ENCODE measurements at places on chromosomes 6 and 20.

DNA sequence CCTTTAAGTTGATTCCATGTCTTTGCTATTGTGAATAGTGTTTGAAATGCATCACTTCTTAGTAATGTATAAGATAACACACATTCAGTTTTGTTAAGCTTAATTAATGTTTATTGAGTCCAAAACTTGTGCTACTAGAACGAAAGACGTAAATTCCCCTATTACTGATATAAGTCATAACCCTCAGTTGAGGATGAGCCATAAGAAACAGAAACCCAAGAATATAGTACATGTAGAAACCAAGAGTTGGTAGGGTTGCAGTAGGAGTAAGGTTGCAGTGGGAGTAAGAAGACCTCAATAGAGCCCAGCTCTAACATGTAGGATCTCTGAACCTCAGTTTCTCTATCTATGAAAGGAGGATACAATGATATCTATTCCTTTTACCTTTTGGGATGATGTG is 19.3 kb downstream of the CITED2 start:
- no peak for DNase-seq

DNA sequence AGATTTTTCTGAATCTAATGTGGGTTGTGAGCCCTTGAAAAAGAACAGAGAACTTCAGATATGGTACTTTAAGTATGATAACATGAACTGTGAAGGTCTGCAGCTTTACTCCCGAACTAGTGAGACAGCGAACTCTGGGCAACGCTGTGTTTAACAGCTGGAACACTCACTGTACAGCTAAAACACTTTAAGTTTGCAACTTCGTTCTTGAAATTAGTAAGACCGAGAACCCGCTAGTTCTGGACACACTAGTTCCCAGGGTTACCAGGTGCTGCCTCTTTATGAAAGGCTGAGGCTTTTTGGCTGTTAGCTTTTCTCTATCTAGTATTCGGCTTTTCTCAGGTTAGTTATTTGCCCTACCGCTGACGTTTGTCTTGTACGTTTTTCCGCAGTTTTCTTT is 52.9 kb downstream of the RIOK1 start:
- no peak for DNase-seq

DNA sequence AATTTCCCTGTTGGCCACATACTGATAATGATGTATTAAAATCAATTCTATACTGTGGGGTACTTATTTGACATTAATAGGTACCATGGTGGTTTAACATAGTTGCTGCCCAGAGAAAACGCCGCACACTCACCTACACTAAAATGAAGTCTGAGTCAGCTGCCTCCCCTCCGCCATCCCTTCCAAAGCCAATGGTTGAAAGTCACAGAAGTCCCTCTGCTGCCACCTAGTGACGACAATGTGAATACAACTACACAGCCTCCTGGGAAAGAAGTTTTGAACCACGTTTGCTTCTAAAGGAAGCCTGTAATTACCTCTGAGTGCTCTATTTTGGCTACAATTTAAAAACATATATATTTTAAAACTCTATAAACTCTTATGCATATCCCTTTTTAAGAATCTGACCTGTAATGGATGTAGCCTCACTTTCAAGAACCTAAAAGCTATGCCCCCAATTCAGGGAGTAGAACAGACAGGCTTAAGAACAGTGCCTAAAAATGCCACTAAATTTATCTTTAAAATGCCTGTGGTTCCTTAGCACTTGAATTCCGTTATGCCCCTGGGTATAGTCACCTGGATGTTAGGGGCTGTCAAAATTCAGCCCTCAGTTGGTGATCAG is 20.6 kb upstream of the ECI2 start:
- peak; percentile 73 for DNase-seq

- DNase-seq, result no peak
These were observed 1201.1 kb upstream of the GJE1 start for GRCh38 chr6:140931581-140931980.

- no peak for DNase-seq
These were observed 22.4 kb upstream of the TGM2 start for GRCh38 chr20:38187517-38187916.

DNA sequence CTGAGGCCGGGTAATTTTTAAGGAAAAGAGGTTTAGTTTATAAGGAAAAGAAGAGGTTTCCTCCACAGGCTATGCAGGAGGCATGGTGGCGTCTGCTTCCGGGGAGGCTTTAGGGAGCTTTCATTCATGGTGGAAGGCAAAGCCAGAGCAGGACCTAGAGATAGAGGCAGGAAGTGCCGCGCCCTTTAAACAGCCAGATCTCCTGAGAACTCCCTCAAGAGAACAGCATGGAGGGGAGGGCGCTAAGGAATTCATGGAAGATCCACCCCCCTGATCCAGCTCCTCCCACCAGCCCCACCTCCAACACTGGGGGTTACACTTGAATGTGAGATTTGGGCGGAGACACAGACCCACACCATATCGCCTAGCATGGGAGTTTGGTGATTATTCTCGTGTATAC is 13.9 kb upstream of the DACT2 start:
- DNase-seq, result no peak

GRCh38 chr6:26020329-26021000 is 57.9 kb downstream of the TRIM38 start:
- peak; percentile 94 for DNase-seq

- DNase-seq, result no peak
These were observed 263.4 kb upstream of the ECI2 start for GRCh38 chr6:4398791-4399190.

GRCh38 chr6:104771258-104771832 is 88.4 kb downstream of the HACE1 start:
- peak; percentile 39 for DNase-seq

DNA sequence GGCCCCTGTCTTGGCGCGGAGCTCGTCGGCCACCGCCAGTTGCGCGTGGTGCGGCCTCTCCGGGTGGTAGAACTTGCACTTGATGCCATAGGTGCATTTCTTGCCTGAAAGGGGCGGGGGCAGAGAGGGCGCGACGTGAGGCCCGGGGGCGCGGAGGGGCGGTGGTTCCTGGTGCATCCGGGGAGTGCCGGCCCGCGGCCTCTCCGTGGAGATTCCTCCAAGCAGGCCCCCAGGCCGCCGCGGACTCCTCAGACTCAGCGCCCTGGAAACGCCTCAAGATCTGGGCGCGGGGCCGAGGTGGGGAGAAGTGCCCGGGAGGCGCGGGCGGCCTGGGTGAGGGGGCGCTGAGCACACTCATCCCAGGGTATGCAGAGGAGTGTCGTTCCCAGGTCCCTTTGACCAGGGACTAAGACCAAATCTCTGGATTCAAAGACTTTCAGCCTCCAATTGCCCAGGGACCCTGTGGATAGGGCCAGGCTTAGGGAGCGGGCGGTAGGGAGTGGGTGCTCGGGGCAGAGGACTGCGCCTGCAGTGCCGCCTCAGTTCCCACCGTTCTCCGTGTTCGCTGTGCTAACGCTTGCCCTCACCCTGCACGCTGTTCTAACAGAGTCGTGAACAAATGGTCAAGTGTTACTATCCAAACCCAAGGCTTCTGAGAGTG is 33.3 kb downstream of the ZC3H12D start:
- no peak for DNase-seq

DNA sequence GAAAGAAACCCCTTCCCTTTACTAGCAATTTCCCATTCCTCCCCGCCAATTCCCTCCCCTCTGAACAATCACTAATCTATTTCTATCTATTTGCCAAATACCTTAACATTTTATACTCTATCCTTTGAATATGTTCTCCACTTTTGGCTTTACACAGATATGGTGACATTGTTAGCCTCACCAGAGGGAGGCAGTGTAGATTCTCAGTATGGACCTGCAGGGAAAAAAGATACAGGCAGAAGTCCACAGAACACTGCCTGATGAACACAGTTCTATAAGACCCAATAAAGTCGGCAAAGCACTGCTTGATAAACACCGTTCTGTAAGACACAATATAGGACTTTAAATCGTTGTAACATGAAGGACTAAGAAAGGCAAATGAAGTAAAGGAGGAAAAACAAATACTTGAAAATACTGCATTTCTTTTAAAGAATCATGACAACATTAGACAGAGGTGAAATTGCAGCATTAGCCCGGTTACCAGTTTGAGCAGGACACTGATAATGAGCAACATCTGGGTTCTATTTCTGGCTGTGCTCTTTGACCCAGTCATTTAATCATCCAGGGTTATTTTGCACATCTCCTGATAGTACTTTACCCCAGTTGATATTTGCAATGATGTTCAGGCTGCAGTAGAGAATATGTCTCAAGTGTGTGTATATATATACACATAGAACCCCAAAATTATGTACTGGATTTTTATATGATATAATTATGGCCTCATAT is 296.8 kb downstream of the UTRN start:
- no peak for DNase-seq

GRCh38 chr6:43308101-43308989 is at the start of gene CRIP3:
CRIP3 (minus strand) TSS chr6:43308826; CDS start chr6:43308792, 34 bp downstream.
- DNase-seq, result peak; percentile 36

GRCh38 chr20:18188434-18188833 is 50.8 kb downstream of the KAT14 start:
- no peak for DNase-seq

- DNase-seq, result no peak
These were observed 337.8 kb downstream of the FARS2 start for GRCh38 chr6:5599127-5599526.

DNA sequence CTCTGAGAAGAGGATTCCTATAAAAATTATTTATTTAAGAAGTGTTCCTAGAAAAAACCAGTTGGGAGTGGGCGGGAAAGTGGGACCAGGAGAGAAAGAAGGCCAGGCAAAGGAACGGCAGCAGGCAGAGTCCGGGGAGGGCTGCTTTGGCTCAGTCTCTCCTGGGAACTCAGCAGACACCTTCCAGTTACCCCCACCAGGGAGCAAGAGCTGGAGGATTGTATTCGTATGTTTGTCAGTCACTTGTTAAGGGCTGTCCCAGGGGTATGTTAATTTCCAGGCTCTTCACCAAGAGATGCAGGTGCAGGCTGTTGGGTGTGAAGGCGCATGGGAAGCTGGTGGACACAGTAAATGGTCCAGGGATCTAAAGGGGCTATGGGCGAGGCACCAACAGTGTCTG is 53.0 kb upstream of the CHD6 start:
- no peak for DNase-seq

DNA sequence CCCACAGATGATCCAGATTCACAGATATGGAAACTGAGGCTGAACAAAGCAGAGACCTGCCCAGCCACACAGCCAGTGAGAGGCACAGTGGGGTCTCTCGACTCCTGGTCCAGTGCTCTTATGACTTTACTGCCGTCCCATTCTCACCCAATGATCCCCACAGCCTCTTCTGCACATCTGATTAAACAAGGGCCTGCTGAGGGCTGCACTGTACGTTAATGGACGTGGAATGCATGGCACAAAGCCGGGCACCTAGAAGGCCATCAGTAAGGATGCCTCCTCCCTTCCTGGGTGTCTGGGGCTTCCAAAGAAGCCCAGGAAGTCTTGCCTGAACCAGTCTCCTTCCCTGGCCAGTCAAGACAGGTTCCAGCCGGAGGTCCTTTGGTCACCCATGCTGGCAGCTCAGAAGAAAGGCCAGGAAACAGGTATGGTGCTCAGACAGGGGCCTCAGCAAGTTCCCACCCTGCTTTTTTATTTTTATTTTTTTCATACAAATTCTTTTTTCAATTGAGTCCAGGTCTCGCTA is 3.8 kb downstream of the TFEB start:
- DNase-seq, result no peak

- DNase-seq, result no peak
These were observed 50.0 kb upstream of the ESR1 start for GRCh38 chr6:151757506-151757955.

GRCh38 chr6:113989675-113990074 is 18.7 kb upstream of the HDAC2 start:
- DNase-seq, result no peak

- no peak for DNase-seq
These were observed 8.4 kb upstream of the ULBP2 start for GRCh38 chr6:149933461-149933860.
